Caki2 (cell line): ENCODE measurements at places on chromosomes 6 and 20.
A peak's percentile ranks its signal among the peaks of the same experiment; 100 is the strongest.

GRCh38 chr6:108656836-108657235 is 96.1 kb downstream of the FOXO3 start:
- DNase-seq = no peak

DNA sequence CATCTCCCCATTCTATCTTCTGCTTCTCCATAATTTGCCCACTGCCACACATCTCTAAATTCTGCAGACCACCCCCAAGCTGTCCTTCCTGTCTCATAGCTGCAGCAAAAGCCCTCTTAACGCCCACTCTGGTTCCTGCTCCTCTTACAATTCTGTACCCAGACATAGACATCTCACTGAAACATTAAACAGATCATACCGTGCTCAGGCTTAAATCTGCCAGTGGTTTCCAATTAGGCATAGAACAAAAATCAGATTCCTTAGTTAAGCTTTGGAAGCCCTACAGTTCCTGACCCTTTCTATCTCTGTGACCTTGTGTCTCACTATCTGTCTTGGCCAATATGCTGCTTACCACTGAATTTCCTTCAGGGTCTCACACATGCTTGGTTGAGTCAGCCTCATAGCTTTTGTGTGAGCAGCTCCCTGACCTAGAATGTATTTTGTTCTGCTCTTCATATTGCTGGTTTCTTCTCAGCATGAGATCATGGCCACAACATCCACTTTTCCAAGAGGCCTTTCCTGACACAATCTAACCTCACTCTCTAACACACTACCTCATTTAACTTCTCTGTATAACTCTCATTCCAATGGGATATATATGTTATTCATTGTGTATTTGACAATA is 749.7 kb downstream of the MAFB start:
- DNase-seq = no peak

DNA sequence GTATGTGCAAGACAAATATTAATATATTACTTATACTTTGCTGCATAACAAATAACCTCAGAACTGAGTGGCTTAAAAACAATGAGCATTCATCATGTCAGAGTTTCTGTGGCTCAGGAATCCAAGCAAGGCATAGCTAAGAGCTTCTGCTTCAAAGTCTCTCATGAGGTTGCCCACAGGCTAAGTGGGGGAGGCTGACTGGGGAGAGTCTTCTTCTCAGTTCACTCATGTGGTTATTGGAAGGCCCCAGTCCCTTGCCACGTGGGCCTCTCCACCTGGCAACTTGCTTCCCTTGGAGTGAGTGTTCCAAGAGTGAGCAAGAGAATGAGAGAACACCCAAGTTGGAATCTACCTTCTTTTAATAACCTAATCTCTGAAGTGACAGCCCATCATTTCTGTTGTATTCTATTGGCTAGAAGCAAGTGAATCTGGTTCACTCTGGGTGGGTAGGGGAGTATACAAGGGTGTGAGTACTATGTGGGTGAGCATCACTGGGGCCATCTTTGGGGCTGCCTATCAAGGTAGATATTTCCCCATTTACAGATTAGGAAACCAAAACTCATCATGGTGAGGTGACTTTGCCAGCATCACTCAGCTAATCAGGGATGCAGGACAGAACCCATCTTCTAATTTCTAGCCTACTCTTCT is 36.0 kb downstream of the DNAH8 start:
- no peak for DNase-seq

DNA sequence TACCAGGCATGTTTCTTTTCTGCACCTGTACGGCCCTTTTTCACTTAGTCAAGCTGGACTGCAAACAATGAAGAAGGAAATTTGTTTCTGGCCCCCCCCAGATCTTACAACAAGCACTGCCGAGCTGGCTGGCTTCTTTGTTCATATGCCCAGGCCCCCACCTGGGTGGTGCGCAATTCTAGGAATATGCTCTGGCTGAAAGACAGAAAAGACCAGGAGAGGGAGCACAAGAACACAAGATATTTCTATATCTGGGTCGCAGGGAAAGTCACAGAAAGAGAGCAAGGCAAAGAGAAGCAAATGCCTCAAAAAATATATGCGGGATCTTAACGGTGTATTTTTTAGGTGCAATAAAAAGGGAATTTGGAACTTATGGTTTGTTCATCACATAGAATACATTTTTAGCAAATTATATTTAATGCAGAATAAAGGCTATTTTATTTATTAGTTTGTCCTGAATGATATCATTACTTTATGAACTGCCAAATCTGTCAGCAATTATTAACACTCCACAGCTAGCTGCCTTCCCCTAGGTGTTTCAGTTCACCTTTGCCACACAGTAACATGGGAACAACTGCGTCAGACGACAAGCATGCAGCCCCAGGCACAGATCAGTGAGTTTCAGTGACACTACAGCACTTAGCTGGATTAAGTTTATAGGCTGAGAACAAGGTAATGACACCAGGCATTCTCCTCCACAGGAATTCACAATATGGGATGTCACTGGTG is 76.5 kb downstream of the GJA10 start:
- peak; percentile 77 for DNase-seq

- DNase-seq = peak; percentile 43
Observed at GRCh38 chr6:10190042-10190441, 224.8 kb downstream of the TFAP2A start.

GRCh38 chr6:40331545-40331944 is 255.6 kb downstream of the LRFN2 start:
- no peak for DNase-seq
